ENCODE measurements at places on chromosomes 16 and 17.

GRCh38 chr17:29572691-29573557 is 4.4 kb downstream of the TP53I13 start:
- DNase-seq: no peak

DNA sequence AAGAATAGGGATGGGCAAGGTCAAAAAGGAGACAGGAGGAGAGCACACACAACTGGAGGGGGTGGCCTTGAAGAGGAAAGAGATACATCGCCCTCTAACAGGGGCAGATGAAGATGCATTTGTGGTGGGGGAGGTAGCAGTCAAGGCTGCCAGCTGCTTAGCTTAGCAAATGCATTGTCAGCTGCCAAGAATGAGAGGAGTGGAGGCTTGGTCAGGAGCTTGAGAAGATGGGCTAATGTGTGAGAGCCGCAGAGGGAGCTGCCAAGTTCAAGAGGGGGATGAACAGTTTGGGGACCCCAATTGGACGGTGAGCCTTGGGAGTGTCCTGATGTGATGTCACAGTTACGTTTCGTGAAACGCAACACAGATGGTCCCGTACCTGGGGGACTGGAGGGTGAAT is 28.9 kb upstream of the GNA13 start:
- no peak for DNase-seq

DNA sequence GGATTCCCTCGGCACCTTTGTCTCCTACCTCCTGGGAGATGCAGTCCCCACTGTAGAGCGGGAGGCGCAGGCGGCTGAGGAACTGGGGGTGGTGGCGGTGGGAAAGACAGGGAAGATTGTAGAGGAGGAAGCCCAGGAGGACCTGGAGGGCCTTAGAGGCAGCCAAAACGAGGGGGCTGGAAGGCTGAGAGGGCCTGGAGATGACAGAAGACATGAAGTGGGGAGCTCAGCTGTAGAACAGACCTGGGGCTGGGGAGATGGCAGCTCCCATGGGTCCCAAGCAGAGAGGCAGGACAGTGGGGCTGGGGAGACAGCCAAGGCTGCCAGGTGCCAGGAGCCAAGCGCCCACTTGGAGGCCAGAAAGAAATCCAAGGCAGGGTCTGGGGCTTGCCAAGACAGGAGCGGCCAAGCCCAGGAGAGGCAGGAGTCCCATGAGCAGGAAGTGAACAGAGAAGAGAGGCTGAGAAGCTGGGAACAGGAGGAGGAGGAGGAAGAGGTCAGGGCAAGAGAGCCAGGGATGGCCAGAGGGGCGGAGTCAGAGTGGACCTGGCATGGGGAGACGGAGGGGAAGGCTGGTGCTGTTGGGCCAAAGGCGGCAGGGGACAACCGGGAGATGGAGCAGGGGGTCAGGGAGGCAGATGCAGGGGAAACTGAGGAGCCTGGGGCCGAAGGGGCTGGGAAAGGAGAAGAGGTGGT is 803 bp downstream of the APOBR start:
- DNase-seq: no peak

DNA sequence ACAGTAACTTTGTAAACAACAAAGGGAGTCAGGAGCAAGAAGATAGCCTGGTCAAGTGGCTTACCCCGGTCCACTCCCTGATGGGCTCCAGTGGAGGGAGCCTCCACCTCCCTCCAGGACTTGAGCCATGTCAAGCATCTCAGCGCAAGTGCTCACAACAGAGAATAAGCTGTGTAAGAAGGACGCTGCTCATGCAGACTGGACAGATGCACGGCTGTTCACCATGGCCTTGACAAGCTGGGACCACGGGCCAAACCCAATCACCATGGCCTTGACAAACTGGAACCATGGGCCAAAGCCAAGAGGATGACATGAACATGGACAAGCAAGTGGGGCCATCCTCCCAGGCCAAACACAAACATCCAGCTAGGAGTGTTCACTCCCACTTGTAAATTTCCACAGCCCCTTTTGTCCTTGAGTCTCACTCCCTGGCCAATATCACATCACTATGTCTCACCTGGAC is 3.4 kb upstream of the PITPNM3 start:
- no peak for DNase-seq

GRCh38 chr16:55175389-55175788 is 148.6 kb upstream of the IRX6 start:
- no peak for DNase-seq

DNA sequence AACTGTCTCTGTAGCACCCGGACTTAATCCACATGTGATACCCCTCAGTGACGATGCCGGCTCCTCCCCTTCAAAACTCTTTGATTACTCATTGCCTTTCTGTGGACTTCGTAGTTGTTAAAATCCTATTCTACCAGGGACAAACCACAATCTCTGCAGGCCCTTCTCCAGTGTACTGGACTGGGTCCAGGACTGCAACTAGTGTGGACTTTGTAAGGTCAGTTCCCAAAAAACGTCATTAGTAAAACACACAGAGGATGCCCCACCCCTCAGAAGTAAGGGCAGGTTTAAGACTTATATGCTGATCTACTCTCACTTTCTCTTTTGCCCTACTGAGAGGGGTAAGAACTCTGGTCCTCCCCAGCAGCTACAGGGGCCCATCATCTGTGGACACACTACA is 10.5 kb upstream of the NUDT7 start:
- DNase-seq: no peak

- no peak for DNase-seq
Observed at GRCh38 chr16:9655051-9655450, 527.2 kb downstream of the GRIN2A start.

GRCh38 chr17:48492401-48493298 is 38.2 kb downstream of the HOXB1 start:
- DNase-seq: peak; percentile 69

- DNase-seq: no peak
Observed at GRCh38 chr17:50560931-50561745, 623 bp downstream of the CACNA1G start.

DNA sequence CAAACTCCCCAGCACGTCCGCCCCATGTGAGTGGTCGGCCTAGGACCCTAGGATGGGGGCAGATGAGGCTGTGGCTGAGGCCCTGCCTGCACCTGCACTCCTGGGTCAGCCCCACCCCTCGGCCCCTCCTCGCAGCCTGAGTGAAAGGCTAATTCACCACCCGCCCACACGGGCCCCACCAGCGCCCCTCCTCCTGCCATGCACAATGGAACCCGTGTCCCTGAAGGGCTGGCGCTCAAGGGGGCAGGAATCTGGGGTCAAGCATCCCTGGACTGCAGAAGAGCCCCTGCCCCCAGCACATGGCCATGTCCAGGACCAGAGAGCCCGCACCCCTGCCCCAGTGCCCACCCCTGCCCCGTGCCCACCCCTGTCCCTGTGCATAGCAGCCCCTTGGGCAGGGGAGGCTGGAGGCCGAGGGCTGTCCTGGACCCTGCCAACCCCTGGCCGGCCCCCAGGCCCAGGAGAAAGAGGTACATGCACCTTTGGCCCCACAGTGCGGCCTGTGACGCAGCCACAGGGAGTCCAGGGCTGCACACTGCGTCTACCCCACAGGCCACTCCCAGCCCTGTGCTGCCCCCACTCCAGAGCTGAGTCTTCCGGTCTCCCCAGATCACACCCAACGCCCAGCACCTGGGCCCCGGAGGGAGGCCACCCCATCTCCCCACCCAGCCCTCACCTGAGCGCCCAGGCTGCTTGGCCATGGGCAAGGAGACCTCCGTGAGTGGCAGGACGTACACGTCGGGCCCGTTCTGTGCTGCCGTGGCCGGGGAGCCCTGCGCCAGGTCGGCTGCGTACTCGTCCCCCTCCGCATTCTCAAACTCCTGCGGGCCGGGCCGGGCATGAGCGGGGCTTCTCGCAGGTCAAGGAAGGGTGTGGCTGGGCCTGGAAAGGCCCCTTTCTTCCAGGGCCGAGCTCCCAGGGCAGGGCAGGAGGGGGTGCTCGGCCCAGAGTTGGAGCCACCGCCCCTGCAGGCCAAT is 34.6 kb upstream of the PVALEF start:
- no peak for DNase-seq

DNA sequence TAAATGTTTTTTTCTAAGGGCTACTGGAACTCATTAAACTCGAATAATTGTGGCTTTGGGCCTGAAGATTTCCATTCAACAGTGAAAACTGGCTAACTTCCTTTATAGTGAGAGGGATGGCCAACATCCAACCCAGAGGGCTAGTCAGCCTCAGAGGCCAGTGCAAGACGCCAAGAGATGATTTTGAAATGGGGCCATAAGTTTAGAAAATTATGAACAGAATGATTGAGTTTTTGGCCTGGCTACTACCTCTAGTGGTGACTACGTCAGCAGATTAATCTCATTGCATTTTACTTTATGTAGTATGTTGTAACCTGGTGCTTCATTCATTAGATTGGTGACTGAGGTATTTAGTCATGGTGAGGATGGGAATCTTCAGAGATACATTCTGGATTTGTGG is 28.4 kb downstream of the HAPSTR1 start:
- DNase-seq: no peak
